Muscle of leg (tissue), 16 donors: ENCODE measurements at places on chromosomes 2 and 18. TPM values are rescaled to one million over a fixed set of nuclear protein-coding genes. Genes with fewer than 3 reads are reported as not detected.

DNA sequence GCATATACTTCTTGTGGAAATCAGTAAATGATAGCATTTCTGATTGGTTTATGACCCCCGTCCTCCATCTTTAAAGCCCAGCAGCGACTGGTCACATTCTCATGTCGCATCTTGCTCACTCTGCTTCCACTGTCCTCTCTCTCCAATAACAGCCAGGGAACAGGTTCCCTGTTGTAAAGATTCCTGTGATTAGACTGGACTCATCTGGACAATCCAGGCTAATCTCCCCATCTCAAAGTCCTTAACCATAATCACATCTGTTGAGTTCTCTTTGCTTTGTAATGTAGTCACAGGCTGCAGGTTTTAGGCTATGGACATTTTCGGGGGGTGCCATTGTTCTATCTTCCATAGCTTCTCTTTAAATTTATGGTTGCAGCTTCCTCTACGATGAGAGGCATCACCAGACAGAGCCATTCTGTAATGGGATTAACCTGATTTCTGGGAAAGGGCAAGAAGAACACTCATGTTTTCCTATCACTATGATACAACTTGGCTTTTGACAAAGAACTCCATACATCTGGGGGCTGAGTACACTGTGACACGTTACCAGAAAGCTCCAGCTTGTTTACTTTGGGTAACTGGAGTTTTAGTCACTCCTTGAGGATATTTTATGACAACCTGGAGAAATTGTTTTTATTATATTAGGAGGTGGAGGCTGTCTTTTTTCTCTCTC, 159.0 kb downstream of the NYAP2 start:
- H3K27ac ChIP-seq: no peak overlapping the region
- no peaks in the 10 kb centered on the region for H3K4me1 ChIP-seq
- no peaks in the 10 kb centered on the region for H3K27me3 ChIP-seq
- no peaks in the 10 kb centered on the region for H3K36me3 ChIP-seq

The RBFA gene
- total RNA-seq: 26.1 TPM

DNA sequence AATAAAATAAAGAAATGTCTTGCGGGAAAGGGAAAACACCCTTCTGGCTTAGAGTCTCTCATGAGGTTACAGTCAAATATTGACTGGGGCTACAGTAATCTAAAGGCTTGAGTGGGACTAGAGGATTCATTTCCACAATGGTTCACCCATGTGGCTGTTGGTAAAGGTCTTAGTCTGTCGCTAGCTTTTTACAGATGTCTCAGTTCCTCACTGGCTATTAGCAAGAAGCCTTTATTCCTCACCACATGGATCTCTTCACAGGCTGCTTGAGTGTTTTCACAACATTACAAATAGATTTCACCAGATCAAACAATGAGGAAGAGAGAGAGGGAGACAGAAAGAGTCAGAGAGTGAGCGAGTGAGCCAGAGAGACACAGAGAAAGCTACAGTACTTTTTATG, 8.3 kb upstream of the ZC3H15 start:
- H3K4me1 ChIP-seq: no peaks in the 10 kb centered on the region
- no peaks in the 10 kb centered on the region for H3K36me3 ChIP-seq
- no peaks in the 10 kb centered on the region for H3K27me3 ChIP-seq
- DNase-seq: no peak
- H3K27ac ChIP-seq: no peak overlapping the region
- H3K4me3 ChIP-seq: no peak overlapping the region

- DNase-seq: no peak
- no peak overlapping the region for H3K4me3 ChIP-seq
- no peaks in the 10 kb centered on the region for H3K27me3 ChIP-seq
- H3K36me3 ChIP-seq: no peaks in the 10 kb centered on the region
Measured at GRCh38 chr2:6370753-6371551, 494.8 kb downstream of the CMPK2 start.

DNA sequence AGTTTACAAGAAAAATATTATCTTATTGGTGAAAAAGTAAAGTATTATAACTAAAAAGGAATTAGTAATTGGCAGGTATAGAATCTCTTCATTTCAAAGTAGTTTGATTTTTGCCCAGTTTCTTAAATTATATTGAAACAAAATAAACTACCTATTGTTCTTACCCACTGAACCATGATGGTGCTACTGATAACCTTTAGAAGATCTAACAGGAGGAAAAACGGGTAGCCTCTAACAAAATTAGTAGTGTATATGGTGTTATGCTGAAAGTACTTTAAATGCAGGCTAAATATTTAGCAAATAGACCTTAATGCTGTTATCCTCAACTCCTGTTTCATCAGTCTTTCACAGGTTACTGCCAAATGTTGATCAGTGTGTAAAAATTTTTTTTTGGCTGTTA, 19.1 kb downstream of the MRPS9 start:
- no peaks in the 10 kb centered on the region for H3K4me1 ChIP-seq
- no peak overlapping the region for H3K27ac ChIP-seq
- no peak for DNase-seq
- H3K4me3 ChIP-seq: no peak overlapping the region
- H3K36me3 ChIP-seq: peaks cover 7% of the 10 kb centered on the region

The LIPG gene
- total RNA-seq: 6.3 TPM

DNA sequence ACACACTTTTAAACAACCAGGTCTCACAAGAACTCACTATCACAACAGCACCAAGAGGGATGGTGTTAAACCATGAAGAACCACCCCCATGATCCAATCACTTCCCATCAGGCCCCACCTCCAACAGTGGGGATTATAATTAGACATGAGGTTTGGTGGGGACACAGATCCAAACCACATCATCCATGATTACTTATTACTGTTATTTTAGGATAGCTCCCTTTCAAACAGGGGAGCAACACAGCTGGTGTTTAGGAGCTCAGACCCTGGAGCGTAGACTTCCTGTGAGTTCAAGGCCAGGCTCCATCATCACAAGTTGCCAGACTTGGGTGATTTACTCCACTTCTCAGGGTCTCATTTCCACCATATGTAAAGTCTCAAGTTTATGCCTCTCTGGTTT, 382.7 kb downstream of the HRH4 start:
- H3K4me1 ChIP-seq: no peaks in the 10 kb centered on the region
- DNase-seq: no peak
- H3K4me3 ChIP-seq: no peak overlapping the region
- H3K27ac ChIP-seq: no peak overlapping the region

DNA sequence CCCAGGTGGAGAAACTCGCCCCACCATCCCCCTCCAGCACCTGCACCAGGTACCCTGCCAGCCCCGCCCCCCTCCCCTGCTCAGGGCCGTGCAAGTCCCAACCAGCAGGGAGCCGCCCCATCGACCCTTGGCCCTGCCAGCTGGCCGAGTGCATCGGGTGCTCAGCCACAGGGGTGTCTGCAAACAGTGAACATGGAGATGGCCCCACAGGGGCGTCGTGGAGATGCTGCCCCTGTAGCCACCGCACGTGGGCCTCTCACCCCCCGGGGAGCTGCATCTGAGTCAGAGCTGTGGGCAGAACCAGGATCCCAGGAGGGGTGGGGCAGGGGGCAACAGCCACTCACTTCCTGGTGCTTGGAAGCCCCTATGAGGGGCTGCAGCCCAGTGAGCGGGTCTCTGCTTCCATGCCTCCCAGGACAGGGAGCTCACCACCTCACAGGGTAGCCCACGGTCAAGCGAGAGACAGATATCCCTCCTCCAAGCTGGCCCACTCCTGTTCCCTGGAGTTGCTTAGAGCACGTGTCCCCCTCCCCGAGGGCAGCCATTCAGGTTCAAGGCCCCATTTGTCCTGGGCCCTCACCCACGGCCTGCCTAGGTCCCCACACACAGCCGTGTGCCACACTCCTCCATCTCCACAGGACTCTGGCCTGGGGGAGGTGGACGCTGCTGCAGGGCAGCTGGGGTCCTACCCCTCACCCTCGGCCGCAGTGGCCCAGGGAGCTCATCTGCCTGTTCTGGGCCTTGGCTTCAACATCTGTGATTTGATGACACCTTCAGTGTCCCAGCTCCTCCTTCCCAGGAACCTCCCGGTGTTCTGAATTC, 1.1 kb upstream of the MAB21L4 start:
- peaks cover 2% of the 10 kb centered on the region for H3K27me3 ChIP-seq
- no peaks in the 10 kb centered on the region for H3K36me3 ChIP-seq
- no peak overlapping the region for H3K27ac ChIP-seq
- peaks cover 32% of the 10 kb centered on the region for H3K4me1 ChIP-seq
- no peak for DNase-seq
- H3K4me3 ChIP-seq: no peak overlapping the region

The AOX1 gene
- total RNA-seq: 1.9 TPM

The SMCHD1 gene
- 59.0 TPM for total RNA-seq

The SPHKAP gene
- 26.2 TPM for total RNA-seq

GRCh38 chr2:203748331-203749126, 42.1 kb downstream of the CD28 start:
- H3K27me3 ChIP-seq: no peaks in the 10 kb centered on the region
- H3K27ac ChIP-seq: no peak overlapping the region
- no peaks in the 10 kb centered on the region for H3K36me3 ChIP-seq
- H3K4me3 ChIP-seq: no peak overlapping the region

GRCh38 chr2:128591861-128592822, 273.5 kb upstream of the HS6ST1 start:
- no peak overlapping the region for H3K27ac ChIP-seq
- H3K4me3 ChIP-seq: no peak overlapping the region
- DNase-seq: peak; percentile 55
- peaks cover 49% of the 10 kb centered on the region for H3K4me1 ChIP-seq

The ASB18 gene
- total RNA-seq: 4.7 TPM

GRCh38 chr18:3104190-3105054, 91.5 kb upstream of the LPIN2 start:
- peaks cover 4% of the 10 kb centered on the region for H3K36me3 ChIP-seq
- H3K27ac ChIP-seq: no peak overlapping the region
- no peak overlapping the region for H3K4me3 ChIP-seq

The POU3F3 gene
- total RNA-seq: 0.13 TPM

The MC4R gene
- 0.62 TPM for total RNA-seq

GRCh38 chr2:62474176-62474575, 31.8 kb downstream of the TMEM17 start:
- DNase-seq: no peak
- H3K4me3 ChIP-seq: no peak overlapping the region
- H3K36me3 ChIP-seq: no peaks in the 10 kb centered on the region
- H3K27me3 ChIP-seq: no peaks in the 10 kb centered on the region

DNA sequence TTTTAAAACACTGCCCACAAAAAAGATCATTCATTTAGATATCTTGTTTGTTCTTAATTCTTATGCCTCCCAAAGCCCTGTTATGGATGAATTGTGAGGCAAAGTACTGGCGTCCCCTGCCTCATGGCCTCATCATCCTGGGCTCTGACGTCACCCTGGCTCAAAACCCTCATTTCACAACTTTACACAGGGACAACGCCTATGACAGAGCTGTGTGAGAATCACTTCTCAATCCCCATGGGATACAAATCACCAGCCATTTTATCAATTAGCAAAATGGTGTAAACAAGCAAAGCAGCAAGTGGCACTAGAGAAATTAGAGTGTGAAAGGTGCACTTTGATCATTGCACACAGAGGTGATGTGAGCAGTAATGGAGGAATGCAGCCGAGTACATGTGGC, 16.6 kb downstream of the FHOD3 start:
- no peaks in the 10 kb centered on the region for H3K27me3 ChIP-seq
- no peak for DNase-seq
- no peaks in the 10 kb centered on the region for H3K36me3 ChIP-seq
- no peak overlapping the region for H3K27ac ChIP-seq
- no peak overlapping the region for H3K4me3 ChIP-seq

The DNAJC27 gene
- 5.4 TPM for total RNA-seq

The SDC1 gene
- 8.4 TPM for total RNA-seq

DNA sequence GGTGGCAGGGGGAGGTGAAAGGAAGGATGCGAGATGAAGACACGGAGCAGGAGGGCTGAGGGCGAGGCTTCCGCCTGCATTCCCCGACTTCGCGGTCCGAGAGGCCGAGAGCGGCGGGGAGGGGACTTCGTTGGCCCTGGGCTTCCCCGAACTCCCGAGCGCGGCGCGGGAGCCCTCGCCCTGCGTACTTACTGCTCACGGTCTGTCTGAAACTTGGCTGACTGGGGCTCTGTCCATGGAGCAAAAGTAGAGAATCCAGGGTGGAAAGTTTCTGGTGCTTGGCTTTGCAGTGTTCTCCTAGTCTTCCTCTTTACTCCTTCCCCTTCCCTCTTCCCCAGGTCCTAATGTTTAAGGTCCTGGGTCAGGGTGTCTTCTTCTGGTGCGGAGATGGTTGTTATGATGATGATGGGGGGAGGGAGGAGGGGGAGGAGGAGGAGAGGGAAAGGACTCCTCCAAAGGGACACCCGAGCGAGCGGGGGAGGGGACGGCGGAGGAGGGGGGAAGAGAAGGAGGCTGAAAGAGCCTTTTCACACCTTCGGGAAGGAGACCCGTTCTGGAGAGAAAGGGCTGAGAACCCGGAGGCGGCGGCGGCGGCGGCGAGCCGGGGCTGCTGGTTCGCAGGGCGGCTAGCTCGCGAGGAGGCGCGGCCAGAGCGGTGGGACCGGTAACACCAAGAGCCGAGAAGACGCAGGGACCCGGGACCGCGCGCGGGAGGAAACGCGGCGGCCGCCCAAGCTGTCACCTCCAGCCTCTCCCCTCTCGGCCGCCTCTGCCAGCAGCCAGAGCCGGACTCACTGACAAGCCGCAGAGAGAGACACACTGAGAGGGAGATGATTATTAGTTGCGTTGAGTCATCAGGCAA, at the start of gene SATB2:
Gene SATB2, minus strand, starts transcription at position 793 of the 862 bp plus-strand sequence. CDS start 1,902 bp downstream, outside the sequence.
- H3K36me3 ChIP-seq: no peaks in the 10 kb centered on the region
- no peak within 1 kb of the TSS for H3K27ac ChIP-seq
- H3K27me3 ChIP-seq: peaks cover 61% of the 10 kb centered on the region
- H3K4me1 ChIP-seq: peaks cover 39% of the 10 kb centered on the region
- H3K4me3 ChIP-seq: peak within 1 kb of the TSS; percentile 74

- H3K36me3 ChIP-seq: peaks cover 11% of the 10 kb centered on the region
- H3K4me3 ChIP-seq: peak within 1 kb of the TSS; percentile 83
- peak; percentile 89 for DNase-seq
- H3K4me1 ChIP-seq: peaks cover 49% of the 10 kb centered on the region
- H3K27ac ChIP-seq: peak within 1 kb of the TSS; percentile 99
Measured at GRCh38 chr2:238426568-238427434, at the start of gene ASB1. TSS of gene ASB1 (plus strand) at chr2:238426927. CDS start at chr2:238427071, 144 bp downstream.

The SERPINB12 gene
- total RNA-seq: 0.62 TPM

DNA sequence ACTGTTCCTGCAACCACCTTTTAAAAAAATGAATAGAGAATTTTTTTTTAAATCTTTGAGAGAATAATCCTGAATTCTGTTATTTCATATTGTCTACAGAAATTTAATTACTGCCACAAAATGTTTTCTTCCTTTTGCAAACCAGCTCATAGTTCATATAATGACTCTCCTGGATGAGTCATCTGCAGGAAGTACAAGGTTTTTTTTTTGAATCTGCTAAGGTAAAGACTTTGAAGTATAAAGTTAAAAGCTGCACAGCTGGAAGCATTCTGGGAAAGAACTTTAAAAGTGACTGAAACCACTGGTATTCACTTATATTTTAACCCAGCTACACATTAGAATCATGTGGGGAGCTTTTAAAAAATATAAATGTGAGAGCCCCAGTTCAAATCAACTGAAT, 25.4 kb downstream of the SESTD1 start:
- H3K36me3 ChIP-seq: no peaks in the 10 kb centered on the region
- no peak overlapping the region for H3K4me3 ChIP-seq
- H3K27me3 ChIP-seq: no peaks in the 10 kb centered on the region
- H3K4me1 ChIP-seq: no peaks in the 10 kb centered on the region
